ENCODE measurements at places on chromosomes 13 and 19.

DNA sequence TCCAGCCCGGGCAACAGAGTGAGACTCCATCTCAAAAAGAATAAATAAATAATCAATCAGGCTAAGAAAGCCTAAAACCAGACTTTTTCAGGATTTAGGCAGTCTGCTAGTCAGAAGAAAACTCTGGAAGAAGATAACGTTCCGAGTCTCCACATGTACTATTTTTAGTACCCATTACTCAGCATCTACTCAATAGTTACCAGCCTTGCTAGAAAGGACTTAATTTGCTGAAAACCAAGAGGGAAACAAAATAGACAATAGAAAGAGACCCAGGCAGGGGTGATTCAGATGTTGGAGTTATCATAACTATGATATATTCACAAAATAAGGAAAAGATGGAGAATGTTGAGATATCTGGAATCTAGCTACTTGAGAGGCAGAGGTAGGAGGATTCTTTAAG is 3.6 kb upstream of the LIN7B start:
- no peak for DNase-seq

DNA sequence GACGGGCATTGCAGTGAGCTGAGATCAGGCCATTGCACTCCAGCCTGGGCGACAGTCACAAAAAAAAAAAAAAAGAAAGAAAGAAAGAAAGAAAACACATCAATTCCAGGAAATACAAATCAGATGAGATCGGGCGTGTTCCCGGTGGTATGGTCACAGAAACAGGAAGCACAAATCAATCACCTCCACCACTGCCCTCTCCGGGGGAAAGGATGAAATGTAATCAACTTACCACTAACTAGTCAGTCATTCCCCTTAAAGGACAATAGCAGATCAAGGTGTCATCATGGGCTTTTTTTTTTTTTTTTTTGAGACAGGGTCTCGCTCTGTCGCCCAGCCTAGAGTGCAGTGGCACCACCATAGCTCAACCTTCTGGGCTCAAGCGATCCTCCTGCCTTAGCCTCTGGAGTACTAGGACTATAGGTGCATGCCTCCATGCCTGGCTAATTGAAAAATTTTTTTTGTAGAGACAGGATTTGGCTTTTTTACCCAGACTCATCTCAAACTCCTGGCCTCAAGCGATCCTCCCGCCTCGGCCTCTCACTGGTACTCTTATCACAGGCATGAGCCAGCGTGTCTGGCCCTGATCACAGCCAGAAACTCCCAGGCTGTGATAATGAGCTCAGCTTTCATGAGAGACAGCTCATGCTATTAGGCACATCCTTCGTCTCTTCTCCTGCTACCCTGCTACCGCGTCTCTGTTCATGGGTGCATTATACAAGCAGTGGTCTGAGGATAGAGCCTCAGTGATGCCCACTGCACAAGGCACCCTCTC is 6.8 kb upstream of the DPRX start:
- DNase-seq = no peak

DNA sequence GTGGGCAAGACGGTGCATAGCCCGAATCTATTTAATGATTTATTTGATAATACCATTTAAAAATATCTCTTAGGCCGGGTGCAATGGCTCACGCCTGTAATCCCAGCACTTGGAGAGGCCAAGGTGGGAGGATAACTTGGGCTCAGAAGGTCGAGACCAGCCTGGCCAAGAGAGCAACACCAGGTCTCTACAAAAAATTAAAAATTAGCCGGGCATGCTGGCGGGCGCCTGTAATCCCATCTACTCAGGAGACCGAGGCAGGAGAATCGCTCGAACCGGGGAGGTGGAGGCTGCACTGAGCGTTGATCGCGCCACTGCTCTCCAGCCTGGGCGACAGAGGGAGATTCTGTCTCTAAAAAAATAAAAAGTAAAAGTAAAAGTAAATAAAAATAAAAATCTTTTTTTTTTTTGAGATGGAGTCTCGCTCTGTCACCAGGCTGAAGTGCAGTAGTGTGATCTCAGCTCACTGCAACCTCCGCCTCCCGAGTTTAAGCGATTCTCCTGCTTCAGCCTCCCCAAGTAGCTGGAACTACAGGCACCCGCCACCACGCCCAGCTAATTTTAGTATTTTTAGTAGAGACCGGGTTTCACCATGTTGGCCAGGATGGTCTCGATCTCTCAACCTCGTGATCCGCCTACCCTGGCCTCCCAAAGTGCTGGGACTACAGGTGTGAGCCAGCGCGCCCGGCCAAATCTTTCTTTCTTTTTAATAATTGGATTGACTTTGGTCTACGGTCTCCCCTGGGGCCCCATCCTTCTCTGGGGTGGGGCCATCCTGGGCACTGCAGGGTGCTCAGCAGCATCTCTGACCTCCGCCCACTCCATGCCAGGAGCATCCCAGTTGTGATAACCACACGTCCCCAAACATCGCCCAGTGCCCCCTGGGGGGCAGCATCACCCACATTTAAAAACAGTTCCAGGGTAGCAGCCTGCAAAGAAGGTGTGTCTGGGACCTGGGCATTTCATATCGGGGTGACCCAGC is 90.7 kb downstream of the GNG7 start:
- no peak for DNase-seq

DNA sequence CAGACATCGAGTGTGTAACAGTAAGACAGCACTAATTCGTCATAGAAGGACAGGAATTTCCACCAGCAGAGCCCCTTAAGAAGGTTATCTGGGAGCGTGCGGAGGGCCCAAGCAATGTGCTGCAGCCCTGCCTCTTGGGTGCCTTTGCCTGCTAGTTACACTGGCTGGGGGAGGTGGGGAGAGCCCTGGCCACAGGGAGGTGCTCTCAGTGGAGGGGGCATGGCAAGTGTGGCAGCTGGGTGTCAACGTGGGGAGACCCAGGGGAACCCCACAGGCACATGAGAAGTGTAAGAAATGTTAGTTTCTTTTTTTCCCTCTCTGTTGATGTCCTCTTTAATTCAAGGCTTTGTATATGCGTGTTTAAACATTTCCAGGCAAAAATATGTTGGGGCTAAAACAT is 50.9 kb upstream of the TMTC4 start:
- no peak for DNase-seq

DNA sequence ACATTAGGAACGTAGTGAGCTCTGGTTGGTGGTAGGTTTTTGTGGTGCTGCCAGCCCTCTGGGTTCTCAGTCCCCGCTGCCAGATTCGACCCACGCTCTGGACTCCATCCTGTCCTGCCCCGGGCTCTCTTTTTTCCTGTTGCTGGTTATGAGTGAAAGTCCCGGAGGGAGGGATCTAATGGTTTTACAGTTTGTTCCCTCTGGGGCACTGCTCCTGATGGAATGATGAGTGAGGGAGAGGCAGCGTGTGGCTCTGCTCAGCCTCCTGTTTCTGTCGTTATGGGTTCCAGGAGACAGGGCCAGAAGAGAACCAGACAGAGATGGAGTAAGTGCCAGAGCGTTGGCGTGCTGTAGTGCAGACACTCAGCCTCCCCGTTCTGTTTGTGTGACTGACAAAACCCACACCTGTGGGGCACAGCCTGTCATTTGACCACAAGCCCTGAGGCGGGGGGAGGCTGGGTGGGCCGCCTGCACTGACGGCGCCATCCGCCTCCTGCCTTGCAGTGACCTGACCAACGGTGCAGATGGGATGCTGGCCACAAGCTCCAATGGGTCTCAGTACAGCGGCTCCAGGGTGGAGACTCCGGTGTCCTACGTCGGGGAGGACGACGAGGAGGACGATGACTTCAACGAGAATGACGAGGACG is 18.3 kb downstream of the ATP4B start:
- no peak for DNase-seq

GRCh38 chr13:83881140-83881684 is 1.1 kb downstream of the SLITRK1 start:
- DNase-seq = no peak

DNA sequence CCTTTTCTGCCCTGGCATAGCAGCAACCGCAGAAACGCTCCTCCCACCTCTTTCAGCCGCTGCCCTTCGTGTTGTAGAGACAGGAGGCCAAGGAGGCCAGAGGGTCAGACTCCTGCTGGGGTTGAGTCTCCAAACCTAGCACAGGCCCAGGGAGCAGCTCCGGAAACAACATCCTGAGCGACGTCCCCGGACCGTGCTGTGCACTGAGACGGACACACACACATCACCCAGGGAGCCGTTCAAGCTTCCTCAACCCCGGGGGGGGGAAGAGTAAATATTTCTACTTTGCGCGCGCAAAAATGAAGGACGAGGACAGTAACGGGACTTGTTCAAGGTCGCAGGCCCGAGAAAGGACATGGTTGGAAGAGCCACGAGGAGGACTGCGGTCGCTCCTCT is 657 bp downstream of the ZNF550 start:
- DNase-seq = peak; percentile 15

DNA sequence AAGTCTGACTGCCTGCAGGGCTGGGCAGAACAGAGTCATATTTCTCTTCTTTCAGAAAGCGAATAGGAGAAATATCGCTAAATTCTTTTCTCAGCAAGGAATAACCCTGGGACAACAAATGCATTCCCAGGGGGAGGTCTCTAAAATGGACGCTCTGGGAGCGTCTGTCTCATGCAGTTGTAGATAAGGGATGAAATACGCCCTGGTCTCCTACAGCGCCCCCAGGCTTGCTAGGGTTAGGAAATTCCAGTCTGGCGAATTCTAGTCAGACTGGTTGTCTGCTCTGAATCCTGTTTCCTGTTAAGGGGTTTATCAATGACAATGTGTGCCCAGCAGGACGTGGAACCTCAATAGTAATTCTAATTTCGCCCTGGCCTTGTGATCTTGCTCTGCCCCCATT is 1214.1 kb downstream of the DIAPH3 start:
- no peak for DNase-seq

Data from CD4-positive, alpha-beta T cell treated with Interleukin-10 for 1 hour (primary cell).